ENCODE measurements at places on chromosomes 11 and 22. TPM values are rescaled to one million over a fixed set of nuclear protein-coding genes. Genes with fewer than 3 reads are reported as not detected.

Gene CARD18
- total RNA-seq, result not detected

Gene CLDN5
- total RNA-seq, result 0.66 TPM

Gene CTSF
- 5.4 TPM for total RNA-seq

Gene DKK3
- total RNA-seq, result 18.8 TPM

Gene OR8D4
- not detected for total RNA-seq

Gene TSGA10IP
- 5.6 TPM for total RNA-seq

Gene APOL3
- 1.2 TPM for total RNA-seq

Gene CATSPERZ
- 0.55 TPM for total RNA-seq

Gene HSPB2
- not detected for total RNA-seq

Gene GUCY1A2
- 5.3 TPM for total RNA-seq

Gene BCR
- 88.3 TPM for total RNA-seq

Gene MMP3
- total RNA-seq, result not detected

DNA sequence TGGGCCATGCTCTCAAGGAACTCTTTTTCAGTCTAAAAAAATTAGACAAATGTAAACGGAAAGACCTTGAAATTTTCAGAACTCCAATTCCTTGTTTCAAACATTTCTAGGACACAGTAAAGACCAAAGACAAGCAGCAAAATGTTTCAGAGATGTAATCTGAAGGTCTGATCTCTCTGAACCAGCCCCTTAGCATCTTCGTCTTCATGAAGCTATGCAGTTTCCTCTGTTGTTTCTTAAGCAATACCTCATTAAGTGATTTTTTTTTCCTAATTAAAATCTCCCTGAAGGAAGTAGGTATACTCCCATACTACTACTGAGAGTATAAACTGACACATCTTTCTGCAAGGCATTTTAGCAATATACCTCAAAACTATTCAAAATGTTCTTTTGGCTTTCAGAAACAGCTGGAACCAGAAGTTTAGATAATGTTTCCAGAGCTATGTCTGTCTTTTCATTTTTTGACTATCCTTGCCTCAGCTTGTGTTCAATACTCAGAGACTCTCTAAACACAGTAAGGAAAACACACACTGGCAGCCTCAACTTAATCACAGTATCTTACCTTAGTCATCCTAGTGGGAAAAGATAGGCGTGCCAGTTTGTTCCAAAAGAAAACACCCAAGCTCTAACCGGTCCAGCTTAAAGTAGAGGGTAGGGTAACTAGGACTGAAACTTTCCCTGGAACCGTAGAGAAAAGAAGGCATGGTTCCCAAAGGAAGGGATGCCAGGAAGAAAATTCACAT, 25.1 kb downstream of the SBF2 start:
- H3K27ac ChIP-seq, result no peak overlapping the region
- H3K4me1 ChIP-seq, result no peaks in the 10 kb centered on the region
- H3K36me3 ChIP-seq, result peaks cover 3% of the 10 kb centered on the region
- no peak overlapping the region for H3K4me3 ChIP-seq
- DNase-seq, result no peak

- no peak overlapping the region for H3K4me3 ChIP-seq
- no peak overlapping the region for H3K27ac ChIP-seq
- DNase-seq, result no peak
- H3K27me3 ChIP-seq, result no peaks in the 10 kb centered on the region
- no peaks in the 10 kb centered on the region for H3K4me1 ChIP-seq
- no peaks in the 10 kb centered on the region for H3K36me3 ChIP-seq
Observed at GRCh38 chr11:92316106-92316809, 91.6 kb downstream of the FAT3 start.

- peak overlapping the region; percentile 77 for H3K4me3 ChIP-seq
- no peak for DNase-seq
- peaks cover 21% of the 10 kb centered on the region for H3K27me3 ChIP-seq
- H3K36me3 ChIP-seq, result peaks cover 4% of the 10 kb centered on the region
- H3K4me1 ChIP-seq, result peaks cover 16% of the 10 kb centered on the region
- no peak overlapping the region for H3K27ac ChIP-seq
Observed at GRCh38 chr22:44703255-44703870, 1.4 kb downstream of the PRR5 start.

DNA sequence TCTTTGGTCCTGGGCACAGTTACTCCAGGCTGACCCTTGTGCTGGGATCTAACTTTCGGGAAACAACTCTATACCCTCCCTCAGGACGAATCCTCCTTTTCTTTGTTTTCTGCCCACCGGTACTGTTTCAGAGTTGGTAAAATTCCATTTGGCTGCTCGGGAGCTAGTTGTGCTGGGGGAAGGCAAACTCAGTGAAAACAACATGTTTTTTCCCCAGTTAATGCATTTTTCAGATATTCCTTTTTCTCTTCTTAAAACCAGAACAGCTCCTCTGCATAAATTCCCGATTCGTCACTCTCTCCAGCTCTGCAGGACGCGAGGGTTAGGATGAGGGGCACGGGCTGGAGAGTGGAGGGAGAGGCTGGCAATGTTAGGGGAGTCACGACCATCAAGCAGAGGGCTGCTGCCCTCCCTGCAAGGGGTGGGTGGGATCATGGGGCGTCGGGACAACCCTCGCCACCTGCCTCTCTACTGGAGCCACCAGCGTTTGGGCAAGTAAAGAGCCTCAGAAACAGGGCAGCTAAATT, 31.3 kb downstream of the LRRC10B start:
- no peaks in the 10 kb centered on the region for H3K4me1 ChIP-seq
- DNase-seq, result no peak
- peak overlapping the region; percentile 6 for H3K27ac ChIP-seq
- H3K36me3 ChIP-seq, result no peaks in the 10 kb centered on the region
- H3K27me3 ChIP-seq, result no peaks in the 10 kb centered on the region

GRCh38 chr11:66188580-66188979, 79.9 kb upstream of the RAB1B start:
- H3K4me1 ChIP-seq, result peaks cover 3% of the 10 kb centered on the region
- DNase-seq, result no peak
- no peak overlapping the region for H3K27ac ChIP-seq

DNA sequence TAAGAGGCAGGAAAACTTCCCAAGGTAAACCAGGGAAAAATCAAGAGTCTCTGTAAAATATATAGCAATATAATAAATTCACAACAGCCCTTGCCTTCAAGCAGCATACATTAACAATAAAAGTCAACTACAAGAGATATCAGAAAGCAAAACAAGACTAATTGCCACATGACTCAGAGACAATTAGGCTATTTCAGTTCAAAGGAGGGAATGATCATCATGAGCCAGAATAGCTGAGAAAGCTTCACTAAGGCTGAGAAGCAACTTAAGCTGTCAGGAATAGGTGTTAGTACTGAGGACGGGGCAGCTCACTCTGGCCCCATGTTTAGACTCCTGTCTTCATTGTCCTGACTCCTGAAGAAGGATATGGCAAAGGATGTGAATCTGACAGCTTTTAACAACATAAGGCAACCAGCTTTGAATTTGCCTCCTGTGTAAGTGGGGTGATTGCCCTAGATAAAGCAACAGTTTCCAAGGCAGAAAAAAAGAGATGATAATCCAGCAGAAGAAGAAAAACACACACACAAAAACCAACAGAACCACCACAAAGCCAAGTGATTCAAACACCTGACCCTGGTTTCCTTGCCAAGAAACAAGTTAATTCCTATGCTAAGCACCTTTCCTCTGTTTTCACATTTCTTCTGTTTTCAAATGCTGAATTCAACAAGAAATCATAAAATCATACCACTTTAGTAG, 60.8 kb downstream of the SIK3 start:
- H3K4me1 ChIP-seq, result no peaks in the 10 kb centered on the region
- H3K4me3 ChIP-seq, result no peak overlapping the region
- H3K36me3 ChIP-seq, result no peaks in the 10 kb centered on the region
- no peaks in the 10 kb centered on the region for H3K27me3 ChIP-seq
- no peak for DNase-seq

DNA sequence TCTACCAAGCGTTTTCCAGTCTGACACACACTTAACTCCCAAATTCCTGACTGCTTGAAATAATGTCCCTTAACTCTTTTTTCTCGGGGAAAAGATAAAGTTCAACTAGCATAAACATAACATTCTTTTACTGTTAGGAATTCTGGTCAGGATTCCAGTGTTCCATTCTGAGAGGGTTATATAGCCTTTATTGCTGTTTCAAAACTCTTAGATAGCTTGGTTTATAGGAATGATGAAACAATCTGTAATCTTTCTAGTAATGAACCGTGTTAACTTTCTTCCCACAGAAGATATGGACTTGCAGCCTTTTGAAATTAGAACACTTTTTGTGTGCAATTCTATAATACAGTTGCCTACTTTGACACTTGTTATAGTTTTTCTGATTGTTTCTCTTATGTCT, 8.6 kb downstream of the REXO2 start:
- H3K36me3 ChIP-seq, result peaks cover 56% of the 10 kb centered on the region
- H3K27ac ChIP-seq, result no peak overlapping the region
- no peaks in the 10 kb centered on the region for H3K27me3 ChIP-seq
- no peak for DNase-seq
- H3K4me1 ChIP-seq, result peaks cover 6% of the 10 kb centered on the region

DNA sequence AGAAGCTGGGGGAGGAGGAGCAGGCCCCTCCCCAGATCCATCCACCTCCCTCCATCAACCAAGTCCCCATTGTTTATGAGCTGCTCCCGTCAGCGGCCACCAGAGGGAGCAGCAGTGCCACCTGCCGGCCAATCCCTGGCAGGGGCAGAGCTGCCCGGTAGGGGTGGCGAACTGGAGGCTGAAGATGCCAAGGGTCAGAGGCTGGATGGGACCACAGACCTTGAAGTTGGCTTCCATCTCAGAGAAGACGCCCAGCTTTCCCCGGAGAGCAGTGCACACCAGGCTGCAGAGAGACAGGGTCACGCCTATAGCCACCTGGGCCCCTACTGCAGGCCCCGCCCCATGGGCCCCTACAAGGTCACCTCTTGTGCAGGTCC, 3.6 kb downstream of the FIBP start:
- peak; percentile 94 for DNase-seq
- H3K27me3 ChIP-seq, result no peaks in the 10 kb centered on the region
- peaks cover 39% of the 10 kb centered on the region for H3K36me3 ChIP-seq

DNA sequence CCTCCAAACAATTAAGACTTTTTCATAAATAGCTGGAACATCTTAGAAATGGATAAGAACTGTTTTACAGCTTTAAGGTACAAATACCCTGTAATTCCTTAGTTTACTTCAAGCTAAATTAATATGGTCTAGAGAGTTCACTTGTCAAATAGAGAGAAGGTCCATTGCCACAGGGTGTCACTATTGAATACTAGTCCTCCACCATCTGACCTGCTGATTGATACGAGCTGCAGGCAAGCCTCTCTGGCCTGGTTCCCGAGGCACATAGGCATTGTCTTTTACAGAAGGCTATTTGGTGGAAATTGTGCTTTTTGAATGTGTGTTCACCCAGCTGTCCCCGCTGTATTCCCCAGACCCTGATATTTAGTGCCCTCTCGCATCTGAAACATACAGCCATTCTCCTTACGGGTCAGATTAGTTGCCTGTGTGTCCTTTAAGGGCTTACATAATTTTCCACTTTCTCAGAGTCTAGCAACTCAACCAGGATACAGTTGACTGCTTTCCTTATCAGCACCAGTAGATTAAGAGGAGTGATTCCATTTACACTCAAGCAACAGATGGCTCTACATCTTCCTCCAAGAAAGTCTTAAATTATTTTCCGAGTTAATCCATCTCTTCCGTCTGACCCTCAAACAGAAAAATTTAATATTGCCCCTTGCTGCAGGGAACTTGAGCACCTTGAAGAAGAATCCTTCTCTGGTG, 788.8 kb upstream of the FAT3 start:
- no peak overlapping the region for H3K4me3 ChIP-seq
- H3K27ac ChIP-seq, result no peak overlapping the region
- no peaks in the 10 kb centered on the region for H3K27me3 ChIP-seq

- DNase-seq, result peak; percentile 96
- no peaks in the 10 kb centered on the region for H3K36me3 ChIP-seq
- H3K4me1 ChIP-seq, result no peaks in the 10 kb centered on the region
- no peak overlapping the region for H3K27ac ChIP-seq
Observed at GRCh38 chr11:11155962-11156815, 196.9 kb downstream of the CSNK2A3 start.

- no peaks in the 10 kb centered on the region for H3K27me3 ChIP-seq
- no peaks in the 10 kb centered on the region for H3K36me3 ChIP-seq
- no peak overlapping the region for H3K27ac ChIP-seq
- H3K4me3 ChIP-seq, result no peak overlapping the region
- peaks cover 2% of the 10 kb centered on the region for H3K4me1 ChIP-seq
Observed at GRCh38 chr22:41368543-41369423, 13.0 kb upstream of the TEF start.

DNA sequence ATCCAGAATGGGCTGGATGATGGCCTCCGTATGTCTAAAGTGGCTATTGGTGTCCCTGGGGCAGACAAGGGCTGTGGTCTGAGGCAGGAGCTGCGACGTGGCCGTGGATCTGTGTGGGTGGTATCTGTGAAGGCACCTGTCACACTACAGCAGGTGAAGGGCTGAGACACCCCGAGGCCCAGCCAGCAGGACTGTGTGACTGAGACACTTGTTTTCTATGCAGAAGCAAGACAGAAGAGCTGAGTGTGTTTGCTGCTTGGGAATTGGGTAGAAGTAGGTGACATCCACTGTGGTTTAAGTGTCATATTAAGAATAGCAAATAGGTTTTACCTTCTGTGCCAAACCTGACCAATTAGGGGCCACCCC, 35.0 kb downstream of the AMPD3 start:
- no peaks in the 10 kb centered on the region for H3K4me1 ChIP-seq
- peak; percentile 19 for DNase-seq
- H3K27ac ChIP-seq, result no peak overlapping the region
- H3K27me3 ChIP-seq, result no peaks in the 10 kb centered on the region

GRCh38 chr11:124294687-124295086, 19.1 kb downstream of the OR8D1 start:
- no peak for DNase-seq
- H3K36me3 ChIP-seq, result no peaks in the 10 kb centered on the region
- H3K27ac ChIP-seq, result no peak overlapping the region
- H3K4me1 ChIP-seq, result no peaks in the 10 kb centered on the region

- DNase-seq, result no peak
- H3K36me3 ChIP-seq, result no peaks in the 10 kb centered on the region
- H3K27ac ChIP-seq, result no peak overlapping the region
- no peaks in the 10 kb centered on the region for H3K4me1 ChIP-seq
- H3K27me3 ChIP-seq, result no peaks in the 10 kb centered on the region
Observed at GRCh38 chr11:86623041-86623621, 49.3 kb downstream of the ME3 start.

DNA sequence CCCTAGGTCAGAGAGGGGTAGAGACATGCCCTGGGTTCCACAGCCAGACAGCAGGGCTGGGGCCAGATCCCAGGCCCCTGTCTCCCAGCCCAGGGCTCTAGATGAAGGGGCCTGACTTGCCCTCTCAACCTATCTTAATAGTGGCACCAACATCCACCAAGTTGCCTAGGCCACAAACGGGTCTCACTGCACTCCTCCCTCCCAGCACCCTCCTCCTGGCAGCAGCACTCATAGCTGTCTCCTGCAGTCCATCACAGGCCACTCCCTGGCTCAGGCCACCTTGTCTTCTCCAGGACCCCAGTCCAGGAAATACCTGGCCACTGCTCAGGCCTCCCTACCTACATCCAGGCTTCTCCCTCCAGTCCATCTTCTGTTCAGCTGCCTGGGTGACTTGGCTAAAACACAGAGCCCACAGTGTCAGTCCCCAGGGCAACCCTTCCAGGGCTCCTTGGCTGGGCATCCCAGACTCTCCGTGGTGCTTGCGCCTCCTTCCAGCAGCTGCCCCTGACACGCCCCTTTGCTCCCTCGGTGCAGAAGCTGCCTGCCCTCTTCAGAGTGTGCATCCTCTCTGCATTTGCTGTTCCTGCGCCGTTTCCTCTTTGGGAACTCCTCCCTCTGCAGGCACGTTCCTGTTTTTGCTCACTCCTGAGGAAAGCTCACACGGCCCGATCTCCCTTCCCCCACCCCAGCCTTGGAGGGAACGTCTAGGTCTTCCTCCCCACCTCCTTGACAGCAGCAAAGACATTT, 40.5 kb downstream of the LRRC32 start:
- H3K4me3 ChIP-seq, result no peak overlapping the region
- DNase-seq, result no peak
- H3K36me3 ChIP-seq, result no peaks in the 10 kb centered on the region
- no peaks in the 10 kb centered on the region for H3K4me1 ChIP-seq
